ENCODE measurements at places on chromosomes 1 and 21. TPM values are rescaled to one million over a fixed set of nuclear protein-coding genes. Genes with fewer than 3 reads are reported as not detected.

DNA sequence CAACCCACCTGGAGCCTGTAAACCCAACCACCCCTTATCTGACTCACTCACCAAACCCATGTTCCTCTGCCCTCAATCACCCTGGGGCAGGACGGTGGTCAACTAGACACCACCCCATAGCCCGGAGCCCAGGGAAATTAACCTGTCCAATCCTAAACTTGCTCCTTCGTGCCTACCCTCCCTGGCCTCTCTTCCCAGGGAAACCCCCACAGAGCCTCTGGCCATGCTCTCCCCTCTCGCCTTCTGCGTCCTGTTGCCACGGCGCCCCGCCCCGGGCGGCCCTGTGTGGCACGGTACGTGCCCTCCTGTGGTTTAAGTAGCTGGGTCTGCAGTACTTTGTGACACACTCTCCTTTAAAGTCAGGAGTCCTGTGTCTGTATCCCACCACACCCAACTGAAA, 4.0 kb upstream of the FTCD start:
- no peak for DNase-seq

DNA sequence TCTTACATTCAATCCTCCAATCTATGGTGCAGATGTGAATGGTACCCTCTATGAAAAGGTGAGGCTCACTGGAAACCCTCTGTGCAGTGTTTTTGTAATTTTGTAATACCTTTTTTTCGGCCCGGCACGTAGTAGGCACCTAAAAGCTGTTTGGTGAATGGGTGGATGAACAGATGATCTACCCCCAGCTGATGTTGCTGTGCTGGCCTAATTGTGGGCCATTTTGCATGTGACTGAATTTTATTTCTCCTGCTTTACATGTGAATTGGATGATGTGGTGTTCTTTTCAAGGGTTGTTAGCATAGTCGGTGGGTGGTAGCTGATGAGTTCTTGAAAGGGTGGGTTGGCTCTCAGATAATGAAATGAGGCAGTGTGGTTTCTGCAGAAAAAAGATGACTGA, 10.4 kb downstream of the KDM4A start:
- no peak for DNase-seq

The CFHR2 gene
- total RNA-seq: not detected

DNA sequence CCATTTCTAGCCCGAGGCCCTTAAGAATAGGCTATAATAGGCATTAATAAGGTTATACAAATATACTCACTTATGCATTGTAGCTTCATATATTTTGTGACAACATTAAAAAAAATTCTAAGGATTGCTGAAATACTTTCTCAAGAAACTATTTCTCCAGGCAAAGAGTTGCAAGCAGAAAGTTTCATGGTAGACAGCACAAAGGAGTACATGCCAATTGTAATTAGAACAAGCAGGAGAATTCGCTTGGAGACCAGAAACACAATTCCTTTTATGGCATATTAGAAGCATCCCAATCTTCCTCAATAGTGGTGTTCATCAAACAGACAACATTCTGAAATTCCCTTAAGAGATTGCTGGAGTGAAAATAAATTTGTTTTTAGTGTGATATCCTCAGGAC, 122.8 kb downstream of the CRB1 start:
- DNase-seq: no peak

DNA sequence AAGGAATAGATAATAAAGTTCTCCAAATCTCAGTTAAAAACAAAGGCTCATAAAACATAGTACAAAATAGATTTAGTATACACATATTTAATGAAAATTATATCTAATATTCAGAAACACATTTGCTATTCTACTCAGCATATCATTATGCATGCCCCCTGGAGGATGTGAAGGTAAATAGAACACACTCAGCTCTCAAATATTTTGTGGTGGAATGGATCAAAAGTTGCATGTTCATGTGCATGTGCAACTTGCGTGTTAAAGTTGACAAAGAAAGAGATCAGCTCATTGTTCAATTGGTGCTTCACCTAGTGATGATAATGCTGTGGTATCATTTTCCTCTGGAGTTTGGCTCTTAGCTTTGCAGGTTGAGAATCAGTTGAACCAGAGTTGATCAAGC, 4.9 kb upstream of the ZNF644 start:
- DNase-seq: no peak

- no peak for DNase-seq
Observed at GRCh38 chr1:177282976-177283375, 112.2 kb downstream of the BRINP2 start.

The BACE2 gene
- 35.5 TPM for total RNA-seq

The PRMT6 gene
- 11.0 TPM for total RNA-seq

- no peak for DNase-seq
Observed at GRCh38 chr1:212514056-212514614, 81.4 kb downstream of the NENF start.

GRCh38 chr1:78211483-78212092, 165.8 kb downstream of the GIPC2 start:
- DNase-seq: no peak

DNA sequence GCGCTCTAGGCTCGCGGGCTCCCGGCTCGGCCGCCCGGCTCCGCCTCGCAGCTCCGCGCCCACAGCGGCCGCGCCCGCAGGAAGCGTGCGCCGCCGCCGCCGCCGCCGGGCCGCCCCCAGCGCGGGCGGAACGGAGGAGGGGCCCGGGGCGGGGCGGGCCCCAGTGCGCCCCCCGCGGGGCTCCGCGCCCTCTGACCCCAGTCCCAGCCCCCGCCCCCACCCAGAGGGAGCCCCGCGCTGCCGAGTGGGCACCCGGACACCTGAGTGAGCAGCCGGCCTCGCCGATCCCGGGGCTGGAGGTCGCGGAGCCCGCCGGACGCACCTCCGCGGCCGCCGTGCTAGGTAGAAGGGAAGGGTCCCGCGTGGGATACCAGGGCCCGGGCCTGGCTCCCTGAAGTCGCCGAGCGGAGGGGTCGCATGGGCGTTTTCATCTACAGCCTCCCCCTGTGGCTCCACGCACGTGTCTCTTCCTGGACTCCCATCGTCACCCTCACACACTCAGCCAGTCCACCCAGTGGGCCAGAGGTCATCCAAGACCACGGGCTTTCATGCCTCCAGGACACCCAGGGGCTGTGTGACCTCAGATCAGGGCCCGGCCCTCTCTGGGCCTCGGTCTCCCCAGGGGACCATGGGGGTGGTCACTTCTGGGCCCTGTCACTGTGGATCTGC, at the start of gene SDC3:
Gene SDC3, minus strand, starts transcription at position 63 of the 669 bp plus-strand sequence. CDS start 172 bp downstream, outside the sequence.
- DNase-seq: peak; percentile 60

The S100A6 gene
- 264 TPM for total RNA-seq

DNA sequence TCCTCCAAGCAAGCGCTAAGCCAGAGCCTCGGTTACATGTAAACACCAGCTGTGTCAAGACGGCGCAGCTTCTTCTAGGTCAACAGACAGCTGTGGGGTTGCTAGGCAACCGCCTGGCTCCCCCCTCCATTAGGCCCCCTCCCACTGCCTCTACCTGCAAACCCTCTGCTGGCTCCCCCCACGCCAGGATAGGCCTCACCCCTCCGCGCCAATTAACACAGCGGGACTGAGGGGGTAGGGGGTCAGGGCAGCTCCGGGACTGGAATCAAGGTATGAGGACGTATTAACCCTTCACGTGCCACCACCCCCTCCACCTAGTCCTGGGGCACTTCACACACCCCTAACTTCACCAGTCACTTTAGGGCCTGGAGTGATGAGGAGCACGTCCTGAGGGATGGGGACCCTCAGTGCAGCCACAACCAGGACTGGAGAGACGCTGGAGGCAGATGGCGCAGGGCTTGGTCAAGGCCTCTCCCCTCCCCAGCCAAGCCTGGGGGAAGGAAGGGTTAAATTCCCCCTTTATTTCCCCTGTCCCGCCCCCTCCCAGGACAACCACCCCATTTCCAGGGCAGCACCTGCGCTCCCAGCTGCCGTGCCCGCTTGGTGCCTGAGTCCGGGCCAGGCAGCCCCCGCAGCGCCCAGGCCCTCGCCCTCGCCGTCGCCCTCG, 37.4 kb upstream of the WASF2 start:
- DNase-seq: peak; percentile 86

DNA sequence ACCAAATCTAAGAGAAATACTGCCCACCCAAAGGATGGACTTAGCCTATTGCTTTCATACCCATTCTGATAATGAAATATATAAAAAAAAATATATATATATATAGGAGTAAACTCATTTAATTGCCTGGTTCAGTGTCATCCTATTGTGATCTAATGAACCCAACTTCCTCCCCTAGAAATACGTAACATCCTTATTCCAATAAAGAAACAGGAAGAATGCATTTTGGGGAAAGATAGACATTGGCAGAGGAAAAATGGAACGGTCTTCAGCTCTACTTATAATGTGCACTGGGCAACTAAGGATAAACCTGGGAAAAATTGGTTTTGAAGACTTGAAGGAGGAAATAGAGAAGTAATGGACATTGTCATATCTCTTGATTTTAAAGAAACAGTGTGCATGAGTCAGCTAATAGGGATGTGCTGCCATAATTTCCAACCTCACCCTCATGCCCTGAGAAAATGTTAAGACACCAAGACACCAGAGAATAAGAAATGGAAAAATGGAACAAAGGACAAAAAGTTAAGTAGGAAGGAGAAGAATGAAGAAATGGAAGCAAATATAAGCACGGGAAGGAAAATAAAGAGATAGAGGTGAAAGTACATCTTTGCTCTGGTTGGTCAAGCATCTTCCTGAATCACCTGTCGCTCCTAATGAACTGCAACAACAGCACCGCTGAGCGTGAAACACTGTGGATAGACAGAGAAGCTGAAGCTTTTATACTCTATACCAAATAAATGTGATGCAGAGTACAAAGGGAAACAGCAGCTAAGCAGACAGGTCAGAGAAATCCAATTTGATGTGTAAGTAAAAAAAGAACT, 5.4 kb downstream of the UBR4 start:
- DNase-seq: no peak

- DNase-seq: no peak
Observed at GRCh38 chr1:54165146-54165545, 12.3 kb upstream of the CDCP2 start.

DNA sequence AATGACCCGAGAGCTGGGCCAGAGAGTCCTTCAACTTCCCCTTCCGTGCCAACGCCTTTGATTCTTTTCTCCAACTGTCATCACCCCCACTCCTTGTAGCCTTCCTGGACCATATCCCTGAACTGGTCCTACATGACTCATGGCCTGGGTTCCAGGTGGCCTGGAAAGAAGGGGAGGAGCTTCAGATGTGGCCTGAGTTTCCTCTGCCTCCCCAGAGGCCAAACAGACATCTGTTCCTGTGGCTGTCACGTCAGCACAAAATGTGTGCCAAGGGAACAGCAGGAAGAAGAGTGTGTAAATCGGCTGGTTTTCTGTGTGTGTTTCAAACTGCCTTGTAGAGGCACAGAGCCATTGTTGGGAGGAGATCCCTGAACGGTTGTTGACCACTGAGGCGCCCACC, 24.9 kb upstream of the KIRREL1 start:
- DNase-seq: no peak

- DNase-seq: no peak
Observed at GRCh38 chr21:33945652-33946270, 30.2 kb upstream of the ATP5PO start.

DNA sequence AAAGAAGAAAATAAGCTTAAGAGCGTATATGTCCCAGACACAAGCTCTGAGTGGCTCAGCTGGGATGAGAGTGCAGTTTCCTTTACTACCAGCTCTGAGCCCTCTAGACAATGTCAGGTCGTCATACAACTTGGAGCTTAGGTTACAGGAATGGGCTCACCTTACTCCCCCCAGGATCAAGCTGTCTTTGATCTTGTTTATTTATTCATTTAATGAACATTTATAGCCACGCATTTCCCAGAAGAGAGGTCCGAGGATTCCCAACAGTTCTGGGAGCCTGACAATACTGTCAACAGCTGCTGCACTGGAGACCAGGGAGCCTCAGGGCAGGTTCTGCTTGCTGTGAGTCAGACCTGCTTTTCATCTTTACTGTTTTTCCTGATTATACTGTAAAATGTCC, 378.9 kb downstream of the PLPP3 start:
- no peak for DNase-seq

- DNase-seq: no peak
Observed at GRCh38 chr21:23119491-23119890, 2121.3 kb downstream of the NCAM2 start.

The TAL1 gene
- 1.7 TPM for total RNA-seq

The CHD5 gene
- total RNA-seq: not detected

- no peak for DNase-seq
Observed at GRCh38 chr1:35505911-35506798, 51.0 kb downstream of the KIAA0319L start.

GRCh38 chr1:157157501-157158190, 19.5 kb upstream of the ETV3 start:
- no peak for DNase-seq

DNA sequence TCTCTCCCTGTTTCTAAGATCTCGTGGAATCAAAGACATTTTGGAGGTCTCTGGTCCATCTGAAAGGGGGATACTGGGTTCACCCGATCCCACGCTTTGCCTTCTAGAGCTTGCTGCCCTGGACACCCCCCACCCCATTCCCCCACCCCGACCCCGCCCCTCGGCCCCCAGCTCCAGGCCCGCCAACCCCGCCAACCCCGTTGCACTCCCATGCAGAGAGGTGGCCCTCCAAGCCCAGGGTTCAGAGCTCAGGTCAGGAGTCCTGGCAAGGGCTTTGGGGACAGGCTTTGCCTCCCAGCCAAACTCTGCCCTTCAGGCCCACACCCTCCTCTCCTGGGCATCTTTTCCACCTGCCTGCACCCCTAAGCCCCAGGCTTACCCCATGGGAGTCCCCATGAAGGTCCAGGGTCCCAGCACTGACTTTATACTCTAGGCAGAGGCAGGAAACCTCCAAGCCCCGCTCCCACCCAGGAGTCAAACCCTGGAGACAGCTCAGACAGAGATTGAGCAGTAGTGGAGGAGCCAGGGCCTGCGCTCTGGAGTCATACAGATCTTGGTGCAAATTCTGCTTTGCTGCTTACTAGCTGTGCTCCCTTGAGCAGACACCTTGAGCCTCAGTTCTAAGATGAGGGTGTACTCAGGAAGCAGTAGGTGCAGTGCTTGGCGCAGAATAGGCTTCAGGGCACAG, 155.9 kb downstream of the FOXD2 start:
- DNase-seq: peak; percentile 64

The STRIP1 gene
- total RNA-seq: 54.4 TPM

- DNase-seq: no peak
Observed at GRCh38 chr1:23791516-23792047, 637 bp downstream of the LYPLA2 start.

DNA sequence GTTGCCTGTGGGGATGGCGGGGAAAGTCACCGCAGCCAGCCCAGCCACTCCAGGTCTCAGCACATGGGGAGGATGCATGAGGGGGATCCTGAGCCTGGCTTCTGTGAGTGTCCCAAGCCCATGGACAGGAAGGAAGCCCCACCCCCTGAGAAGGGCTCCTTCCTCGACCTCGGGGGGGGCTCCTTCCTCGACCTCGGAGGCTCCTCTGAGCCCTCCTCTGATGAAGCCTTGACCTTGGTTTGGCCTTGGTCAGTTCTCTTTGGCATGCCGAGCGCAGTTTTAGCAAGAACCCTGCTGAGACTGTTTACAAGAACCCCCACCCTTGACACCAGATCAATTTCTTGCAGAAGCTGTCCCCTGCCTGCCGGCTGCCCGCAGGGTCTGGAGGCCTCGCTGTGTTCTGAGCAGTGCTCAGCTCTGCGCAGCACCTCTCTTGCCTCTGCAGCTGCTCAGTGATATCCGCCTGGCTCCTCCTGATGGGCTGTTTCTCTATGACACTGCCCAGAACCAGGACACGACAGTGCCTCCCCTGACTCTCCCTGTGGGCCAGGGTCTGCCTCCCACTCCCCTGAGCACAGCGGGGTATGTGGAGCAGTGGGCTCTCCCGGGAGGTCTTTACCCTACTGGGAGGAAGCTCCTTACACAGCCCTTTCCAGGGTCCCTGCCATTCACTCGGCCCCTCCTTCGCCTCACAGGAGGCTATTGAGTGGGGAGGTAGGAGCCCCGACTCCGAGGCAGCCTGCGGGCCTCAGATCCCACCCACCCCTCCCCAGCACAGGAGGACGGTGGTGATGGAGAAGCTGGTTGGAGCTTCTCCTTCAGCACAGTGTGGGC, 15.4 kb downstream of the ACTRT2 start:
- DNase-seq: peak; percentile 58
